ENCODE measurements at places on chromosomes 12 and 14.

- DNase-seq: no peak
Observed at GRCh38 chr14:99971941-99972747, 93.1 kb upstream of the EVL start.

DNA sequence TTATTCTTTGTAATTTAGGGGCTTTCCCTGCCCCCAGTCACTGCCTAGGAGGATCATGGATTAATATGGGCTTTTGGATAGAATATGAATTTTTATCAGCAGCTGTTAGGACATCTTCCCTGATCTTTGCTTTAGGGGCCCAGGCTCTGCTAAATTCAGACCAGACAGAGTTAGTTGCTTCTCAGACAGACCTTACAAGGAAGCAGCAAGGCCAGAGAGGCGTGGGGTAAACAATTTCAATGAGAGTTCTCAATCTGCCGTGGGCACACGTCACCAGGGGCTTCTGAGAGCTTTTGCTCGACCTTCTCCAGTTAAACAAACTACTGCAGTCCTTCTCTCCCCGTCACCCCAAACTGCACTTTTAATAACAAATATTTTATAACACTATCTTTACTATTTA is 27.7 kb downstream of the FGF6 start:
- no peak for DNase-seq

GRCh38 chr12:29222200-29222599 is 73.1 kb downstream of the FAR2 start:
- no peak for DNase-seq

DNA sequence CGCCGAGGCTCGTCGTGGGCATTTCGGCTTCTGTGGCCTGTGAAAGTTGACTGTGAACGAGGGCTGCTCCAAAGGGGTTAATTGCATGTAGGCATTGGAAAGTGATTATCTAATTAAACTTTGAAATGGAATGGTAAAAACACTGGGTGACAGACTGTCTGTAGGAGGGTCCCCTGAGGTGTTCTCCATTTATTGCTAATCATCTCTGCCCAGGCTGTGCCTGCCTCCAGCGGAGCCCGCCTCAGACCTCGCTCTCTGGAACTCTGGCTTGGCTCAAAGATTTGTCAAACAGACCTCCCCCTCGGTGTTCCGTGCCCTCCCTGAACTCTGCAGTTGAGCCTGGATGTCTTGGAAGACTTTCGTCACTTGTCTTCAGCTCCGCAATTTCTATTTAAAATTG is 50.2 kb upstream of the VRK1 start:
- no peak for DNase-seq

GRCh38 chr12:131092901-131093603 is 139.3 kb downstream of the ADGRD1 start:
- no peak for DNase-seq

- DNase-seq: no peak
Observed at GRCh38 chr12:100427078-100427477, 46.6 kb upstream of the NR1H4 start.

DNA sequence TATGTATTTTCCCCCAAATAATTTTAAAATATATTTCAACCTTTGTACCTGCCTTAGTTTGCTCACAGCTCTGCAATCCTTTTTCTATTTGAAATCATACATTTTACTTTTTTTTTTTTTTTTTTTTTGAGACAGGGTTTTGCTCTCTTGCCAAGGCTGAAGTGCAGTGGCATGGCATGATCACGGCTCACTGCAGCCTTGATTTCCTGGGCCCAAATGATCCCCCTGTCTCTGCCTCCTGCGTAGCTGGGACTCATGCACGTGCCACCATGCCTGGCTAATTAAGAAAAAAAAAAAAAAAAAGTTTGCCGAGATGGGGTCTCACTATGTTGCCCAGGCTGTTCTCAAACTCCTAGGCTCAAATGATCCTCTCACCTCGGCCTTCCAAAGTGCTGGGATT is 1.3 kb upstream of the SYCP3 start:
- no peak for DNase-seq

DNA sequence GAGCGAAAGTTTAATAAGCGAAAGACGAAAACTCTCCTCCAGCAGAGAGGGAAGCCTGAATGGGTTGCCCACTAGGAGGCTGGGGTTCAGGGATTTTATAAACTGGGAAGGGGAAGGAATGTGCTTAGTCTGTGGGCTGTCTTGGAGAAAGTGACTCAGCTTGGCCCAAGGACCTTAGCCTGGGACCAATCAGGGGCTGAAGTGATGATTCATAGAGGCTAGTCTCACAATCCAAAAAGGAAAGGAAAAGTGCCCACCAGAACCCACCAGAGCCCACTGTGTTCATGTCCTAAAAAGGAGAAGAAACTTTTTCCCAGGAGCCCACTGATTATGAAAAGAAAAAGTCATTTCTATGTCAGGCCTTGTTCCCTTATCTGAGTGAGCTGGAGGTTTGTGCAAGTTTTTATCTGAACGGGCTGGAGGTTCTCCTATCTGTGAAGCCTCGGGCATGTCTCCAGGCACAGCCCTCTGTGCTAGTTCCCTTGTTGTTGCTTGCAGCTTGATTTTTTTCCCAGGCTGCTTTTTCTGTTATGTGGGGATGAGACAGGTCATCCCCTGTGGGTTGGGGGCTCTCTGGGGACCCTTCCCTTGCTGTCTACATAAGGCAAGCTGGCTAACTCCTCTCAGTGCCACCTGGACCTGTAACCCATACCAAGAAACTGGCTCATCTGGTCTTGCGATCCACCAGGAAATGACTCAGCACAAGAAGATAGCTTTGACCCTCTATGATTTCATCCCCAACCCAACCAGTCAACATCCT is 8.3 kb upstream of the GOLGA5 start:
- no peak for DNase-seq

DNA sequence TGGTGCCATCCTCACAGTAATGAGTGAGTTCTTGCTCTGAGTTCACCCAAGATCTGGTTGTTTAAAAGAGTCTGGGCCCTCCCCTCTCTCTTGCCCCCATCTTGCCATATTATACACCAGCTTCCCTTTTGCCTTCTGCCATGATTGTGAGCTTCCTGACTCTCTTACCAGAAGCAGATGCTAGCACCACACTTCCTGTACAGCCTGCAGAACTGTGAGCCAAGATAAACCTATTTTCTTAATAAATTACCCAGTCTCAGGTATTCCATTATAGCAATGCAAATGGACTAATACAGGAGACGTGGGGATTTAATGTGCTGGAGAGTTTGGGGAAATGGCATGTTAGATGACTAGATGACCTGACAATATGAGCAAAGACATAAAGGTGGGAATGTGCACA is 12.8 kb downstream of the SLC4A8 start:
- no peak for DNase-seq

DNA sequence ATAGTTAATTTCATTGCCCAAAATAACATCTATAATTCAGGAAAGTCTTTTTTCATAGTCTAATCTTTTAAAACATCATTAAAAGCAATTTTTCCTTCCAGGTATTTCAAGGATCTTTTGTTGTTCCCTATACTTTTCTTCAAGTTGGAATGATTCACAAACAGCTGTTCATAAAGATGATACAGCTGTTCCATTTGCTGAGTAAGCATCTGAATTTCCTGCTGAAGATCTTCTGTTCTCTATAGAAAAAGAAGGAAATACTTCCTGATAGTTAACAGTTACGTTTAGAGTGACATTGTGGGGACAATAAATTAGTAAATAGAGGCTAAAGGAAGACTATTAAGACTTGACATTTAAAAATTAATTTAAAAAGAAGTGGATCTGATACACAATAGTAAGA is 30.3 kb upstream of the ESR2 start:
- no peak for DNase-seq

GRCh38 chr14:61581955-61582615 is 113.2 kb upstream of the HIF1A start:
- DNase-seq: no peak

DNA sequence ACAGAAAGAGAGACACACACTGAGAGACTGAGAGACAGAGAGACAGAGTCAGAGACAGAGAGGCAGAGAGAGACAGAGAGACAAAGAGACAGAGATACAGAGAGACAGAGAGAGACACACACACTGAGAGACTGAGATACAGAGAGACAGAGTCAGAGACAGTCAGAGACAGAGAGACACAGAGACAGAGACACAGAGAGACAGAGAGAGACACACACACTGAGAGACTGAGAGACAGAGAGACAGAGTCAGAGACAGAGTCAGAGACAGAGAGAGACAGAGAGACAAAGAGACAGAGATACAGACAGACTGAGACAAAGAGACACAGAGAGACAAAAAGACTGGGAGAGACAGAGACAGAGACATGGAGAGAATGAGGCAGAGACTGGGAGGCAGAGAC is 90.0 kb downstream of the GALNT9 start:
- no peak for DNase-seq

- DNase-seq: no peak
Observed at GRCh38 chr12:48659863-48660262, 22.2 kb downstream of the KANSL2 start.

All from T47D (cell line).